ENCODE measurements at places on chromosomes 4 and X. TPM values are rescaled to one million over a fixed set of nuclear protein-coding genes. Genes with fewer than 3 reads are reported as not detected.

VEGFC gene
- not detected for total RNA-seq

PLP1 gene
- not detected for total RNA-seq

ARMCX4 gene
- 5.8 TPM for total RNA-seq

DNA sequence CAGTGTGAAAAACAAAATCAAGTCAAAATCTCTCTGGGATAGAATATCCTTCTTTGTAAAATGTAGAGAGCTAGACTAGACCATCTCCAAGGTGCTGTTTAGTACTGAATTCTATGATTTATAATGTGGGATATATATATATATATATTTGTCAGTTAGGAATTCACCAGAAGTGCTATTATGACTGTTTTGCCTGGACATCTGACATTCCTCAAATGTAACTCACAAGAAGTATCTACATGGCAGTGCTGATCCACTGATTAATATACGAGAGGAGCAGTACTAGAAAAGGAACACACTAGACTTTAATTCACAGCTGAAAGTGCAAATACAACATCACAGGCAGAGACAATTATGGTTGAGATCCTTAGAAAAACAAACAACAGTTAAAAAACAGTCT is 208.9 kb downstream of the GBA3 start:
- no peak for DNase-seq
- H3K27ac ChIP-seq, result no peak overlapping the region
- no peak overlapping the region for H3K4me3 ChIP-seq
- no peaks in the 10 kb centered on the region for H3K36me3 ChIP-seq

GRCh38 chr4:6188687-6189305 is 11.6 kb downstream of the JAKMIP1 start:
- no peak for DNase-seq
- peaks cover 11% of the 10 kb centered on the region for H3K4me1 ChIP-seq
- H3K27ac ChIP-seq, result no peak overlapping the region
- peaks cover 9% of the 10 kb centered on the region for H3K36me3 ChIP-seq

- no peaks in the 10 kb centered on the region for H3K27me3 ChIP-seq
- no peak overlapping the region for H3K4me3 ChIP-seq
- DNase-seq, result no peak
- H3K4me1 ChIP-seq, result no peaks in the 10 kb centered on the region
- H3K36me3 ChIP-seq, result no peaks in the 10 kb centered on the region
Measured at GRCh38 chr4:104989371-104989770, 157.3 kb upstream of the TET2 start.

ENPP6 gene
- total RNA-seq, result 0.40 TPM

NKX6-1 gene
- not detected for total RNA-seq

MSANTD1 gene
- 0.43 TPM for total RNA-seq

MAGEA2B gene
- not detected for total RNA-seq

DNA sequence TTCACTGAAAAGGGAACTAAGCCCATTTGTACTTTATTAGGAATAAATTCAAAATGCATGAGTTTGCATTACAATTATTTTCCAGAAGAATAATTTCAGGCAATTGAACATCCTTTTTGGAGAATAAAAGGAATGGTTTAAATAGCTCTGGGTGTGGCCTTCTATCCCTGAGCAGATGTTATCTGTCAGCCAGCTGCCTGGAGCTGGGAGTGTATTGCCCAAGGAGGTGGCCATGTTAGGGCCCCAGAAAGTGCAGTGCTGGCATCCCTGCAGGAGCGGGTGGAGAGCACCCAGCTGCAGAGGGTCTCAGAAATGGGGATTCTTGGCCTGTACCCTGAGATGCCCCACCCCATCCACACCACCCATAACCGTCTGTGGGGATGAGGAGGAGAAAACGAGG is 21.6 kb upstream of the VEGFD start:
- H3K27ac ChIP-seq, result no peak overlapping the region
- no peak for DNase-seq
- H3K27me3 ChIP-seq, result no peaks in the 10 kb centered on the region
- H3K36me3 ChIP-seq, result no peaks in the 10 kb centered on the region

- DNase-seq, result no peak
- no peak overlapping the region for H3K4me3 ChIP-seq
- no peaks in the 10 kb centered on the region for H3K4me1 ChIP-seq
- H3K27me3 ChIP-seq, result no peaks in the 10 kb centered on the region
Measured at GRCh38 chr4:24896056-24896455, 16.8 kb downstream of the CCDC149 start.

STS gene
- total RNA-seq, result 0.72 TPM

GRCh38 chr4:1293991-1294390 is 4.3 kb downstream of the MAEA start:
- no peak overlapping the region for H3K4me3 ChIP-seq
- peaks cover 15% of the 10 kb centered on the region for H3K36me3 ChIP-seq
- no peak for DNase-seq
- H3K27ac ChIP-seq, result peak overlapping the region; percentile 46

DMP1 gene
- not detected for total RNA-seq

DCAF8L2 gene
- not detected for total RNA-seq

ZNF595 gene
- total RNA-seq, result 5.6 TPM

DNA sequence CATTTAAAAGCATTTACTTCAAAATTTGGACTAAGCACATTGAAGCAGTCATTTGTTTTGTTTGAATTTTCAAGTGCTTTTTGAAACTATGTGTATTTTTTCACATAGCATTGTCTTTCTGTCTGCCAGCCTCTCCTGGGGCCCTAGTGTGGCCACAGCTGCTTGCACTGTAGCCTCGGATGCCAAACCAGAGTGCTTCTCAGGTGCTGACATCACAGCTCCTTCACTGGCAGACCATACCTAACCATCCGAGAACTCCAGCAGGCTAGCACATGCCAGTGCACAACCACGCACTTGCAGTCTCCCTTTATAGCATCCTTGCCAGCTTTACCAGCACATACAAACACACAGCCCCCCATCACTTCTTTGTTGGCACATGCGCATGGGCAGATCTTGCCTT is 1019.7 kb downstream of the STPG2 start:
- no peak overlapping the region for H3K4me3 ChIP-seq
- no peaks in the 10 kb centered on the region for H3K27me3 ChIP-seq
- DNase-seq, result no peak
- H3K27ac ChIP-seq, result no peak overlapping the region
- H3K4me1 ChIP-seq, result no peaks in the 10 kb centered on the region
- H3K36me3 ChIP-seq, result no peaks in the 10 kb centered on the region

DNA sequence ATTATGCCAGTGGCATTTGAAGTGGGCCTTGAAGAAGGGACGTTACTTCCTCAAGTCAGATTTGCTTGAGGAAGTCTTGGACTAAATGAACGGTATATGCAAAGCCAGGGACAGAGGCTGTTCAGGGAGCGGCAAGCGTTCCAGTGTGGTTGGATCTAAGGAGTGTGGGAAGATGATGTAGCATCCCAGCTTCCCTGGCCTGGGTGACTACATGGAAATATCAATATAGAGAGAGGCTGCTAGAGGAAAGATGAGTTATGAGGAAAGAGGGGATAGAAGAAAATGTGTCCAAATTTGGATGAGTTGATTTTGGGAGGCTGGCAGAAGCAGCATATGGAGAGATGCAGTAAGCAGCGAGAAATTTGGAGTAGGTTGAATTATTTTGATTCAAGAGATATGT is 432.5 kb upstream of the TENM3 start:
- H3K36me3 ChIP-seq, result no peaks in the 10 kb centered on the region
- H3K4me3 ChIP-seq, result no peak overlapping the region
- no peaks in the 10 kb centered on the region for H3K4me1 ChIP-seq
- H3K27me3 ChIP-seq, result no peaks in the 10 kb centered on the region
- no peak overlapping the region for H3K27ac ChIP-seq
- no peak for DNase-seq

DNA sequence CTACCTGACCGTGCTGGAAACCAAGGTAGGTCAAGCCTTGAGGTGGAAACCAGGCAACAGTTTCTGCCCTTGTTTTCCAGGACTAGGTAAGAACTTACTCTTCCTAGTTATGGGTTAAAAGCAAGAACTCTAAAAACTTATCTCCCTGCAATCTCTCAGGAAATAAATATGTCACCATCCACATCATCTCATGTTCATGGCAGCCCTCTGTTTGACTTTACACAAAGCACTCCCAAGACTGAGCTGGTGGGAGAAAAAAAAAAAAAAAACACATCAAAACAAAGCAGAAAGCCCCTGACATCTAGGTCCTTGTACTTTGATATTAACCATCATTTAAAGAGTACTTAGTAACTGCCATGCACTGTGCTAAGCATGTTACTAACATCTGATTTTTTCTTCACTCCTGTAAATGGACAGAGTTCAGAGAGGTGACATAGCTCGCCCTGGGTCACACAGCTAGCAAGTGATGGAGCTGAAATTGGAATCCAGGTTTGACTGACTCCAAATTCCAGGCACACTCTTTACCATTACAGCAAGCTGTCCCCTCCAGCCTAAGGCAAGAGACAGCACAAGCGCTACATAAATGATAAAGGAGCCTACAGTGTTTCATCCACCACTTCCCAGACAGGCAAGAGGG is 102.8 kb upstream of the NOCT start:
- H3K27me3 ChIP-seq, result no peaks in the 10 kb centered on the region
- no peak overlapping the region for H3K4me3 ChIP-seq
- no peaks in the 10 kb centered on the region for H3K36me3 ChIP-seq
- no peak overlapping the region for H3K27ac ChIP-seq
- no peaks in the 10 kb centered on the region for H3K4me1 ChIP-seq
- DNase-seq, result no peak

DNA sequence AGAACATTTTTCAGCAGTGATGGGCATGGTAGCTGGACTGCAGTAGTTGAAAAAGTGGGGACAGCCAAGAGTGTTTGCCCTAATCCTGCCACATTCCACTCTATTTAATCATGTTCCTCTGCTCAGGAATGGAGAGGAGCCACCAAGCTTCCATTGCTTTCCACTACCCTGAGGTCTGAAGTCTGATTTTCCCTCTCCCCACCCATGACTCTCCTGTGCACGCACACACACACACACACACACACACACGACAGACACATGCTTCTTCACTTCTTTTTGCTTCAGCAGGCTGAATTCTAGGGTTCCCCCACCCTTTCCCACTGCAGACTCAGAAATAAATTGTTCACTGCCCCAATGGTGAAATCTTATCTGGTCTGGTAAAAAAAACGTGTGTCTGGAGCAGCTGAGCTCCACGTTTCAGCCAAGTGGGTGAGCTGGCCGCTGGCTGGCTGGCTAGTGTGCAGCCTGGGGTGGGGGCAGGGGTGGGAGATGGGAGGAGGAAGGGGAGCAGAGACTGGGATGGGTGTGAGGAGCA is 142.7 kb upstream of the NALF2 start:
- no peaks in the 10 kb centered on the region for H3K36me3 ChIP-seq
- DNase-seq, result no peak
- no peaks in the 10 kb centered on the region for H3K27me3 ChIP-seq
- H3K4me3 ChIP-seq, result no peak overlapping the region

- H3K27me3 ChIP-seq, result peaks cover 64% of the 10 kb centered on the region
- H3K4me3 ChIP-seq, result peak overlapping the region; percentile 71
- H3K4me1 ChIP-seq, result peaks cover 33% of the 10 kb centered on the region
- no peaks in the 10 kb centered on the region for H3K36me3 ChIP-seq
- H3K27ac ChIP-seq, result no peak overlapping the region
- DNase-seq, result peak; percentile 10
Measured at GRCh38 chr4:125315576-125316400, 1.0 kb downstream of the FAT4 start.

DNA sequence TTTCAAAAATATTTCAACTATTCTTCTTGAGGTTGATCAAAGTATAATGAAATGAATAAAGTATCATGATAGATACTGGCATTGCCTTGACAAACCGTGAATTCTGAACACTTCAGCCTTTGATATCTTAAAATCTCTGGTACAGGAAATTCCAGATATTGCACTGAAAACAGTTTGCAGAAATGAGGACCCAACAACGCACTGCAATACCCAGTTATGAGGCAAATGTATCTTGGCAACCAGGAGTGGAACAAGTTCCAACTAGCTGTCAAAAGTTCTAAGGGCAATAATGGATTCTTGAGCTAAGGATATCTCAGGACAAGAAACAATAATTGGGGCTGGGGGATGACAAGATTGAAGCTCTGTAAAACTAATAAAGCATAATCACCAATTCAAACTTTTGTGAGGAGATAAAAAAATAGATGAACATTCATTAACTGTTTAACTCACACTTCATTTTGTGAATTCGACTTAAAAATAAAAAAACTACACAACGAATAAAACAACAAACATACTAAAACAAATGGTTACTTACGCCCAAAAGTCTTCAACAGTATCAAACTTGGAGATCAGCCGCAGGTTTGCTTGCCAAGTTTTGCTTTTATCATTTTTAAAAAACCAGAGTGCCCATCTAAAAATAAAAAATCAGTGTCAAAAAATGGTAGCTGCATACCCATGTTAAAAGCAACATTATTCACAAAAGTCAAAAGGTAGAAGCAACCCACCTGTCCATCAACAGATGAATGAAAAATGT is 38.1 kb downstream of the EIF4E start:
- no peak overlapping the region for H3K4me3 ChIP-seq
- no peaks in the 10 kb centered on the region for H3K27me3 ChIP-seq
- peak overlapping the region; percentile 23 for H3K27ac ChIP-seq
- DNase-seq, result no peak

GRCh38 chr4:2070421-2071251 is 11.5 kb downstream of the NAT8L start:
- DNase-seq, result no peak
- no peaks in the 10 kb centered on the region for H3K36me3 ChIP-seq
- no peaks in the 10 kb centered on the region for H3K27me3 ChIP-seq
- H3K4me1 ChIP-seq, result no peaks in the 10 kb centered on the region
- no peak overlapping the region for H3K4me3 ChIP-seq

- no peaks in the 10 kb centered on the region for H3K36me3 ChIP-seq
- no peak overlapping the region for H3K4me3 ChIP-seq
- no peak overlapping the region for H3K27ac ChIP-seq
- H3K27me3 ChIP-seq, result no peaks in the 10 kb centered on the region
- DNase-seq, result no peak
- peaks cover 16% of the 10 kb centered on the region for H3K4me1 ChIP-seq
Measured at GRCh38 chr4:150366487-150366999, 215.4 kb upstream of the MAB21L2 start.

DUSP21 gene
- not detected for total RNA-seq

- H3K27me3 ChIP-seq, result no peaks in the 10 kb centered on the region
- H3K27ac ChIP-seq, result no peak overlapping the region
- H3K4me1 ChIP-seq, result no peaks in the 10 kb centered on the region
Measured at GRCh38 chr4:90876296-90876695, 749.1 kb downstream of the CCSER1 start.

- H3K27me3 ChIP-seq, result peaks cover 21% of the 10 kb centered on the region
- H3K4me3 ChIP-seq, result no peak overlapping the region
- no peak for DNase-seq
- no peak overlapping the region for H3K27ac ChIP-seq
- H3K36me3 ChIP-seq, result no peaks in the 10 kb centered on the region
- H3K4me1 ChIP-seq, result peaks cover 8% of the 10 kb centered on the region
Measured at GRCh38 chr4:26048950-26049349, 134.9 kb downstream of the SMIM20 start.

GRCh38 chr4:24816797-24817196 is 21.4 kb downstream of the SOD3 start:
- H3K4me3 ChIP-seq, result no peak overlapping the region
- no peak overlapping the region for H3K27ac ChIP-seq
- no peaks in the 10 kb centered on the region for H3K4me1 ChIP-seq
- peaks cover 1% of the 10 kb centered on the region for H3K27me3 ChIP-seq
